ENCODE measurements at places on chromosomes 16 and 17.
A peak's percentile ranks its signal among the peaks of the same experiment; 100 is the strongest.

GRCh38 chr17:7839876-7840261 lies 5.9 kb downstream of the KDM6B start:
- DNase-seq, result peak; percentile 51

DNA sequence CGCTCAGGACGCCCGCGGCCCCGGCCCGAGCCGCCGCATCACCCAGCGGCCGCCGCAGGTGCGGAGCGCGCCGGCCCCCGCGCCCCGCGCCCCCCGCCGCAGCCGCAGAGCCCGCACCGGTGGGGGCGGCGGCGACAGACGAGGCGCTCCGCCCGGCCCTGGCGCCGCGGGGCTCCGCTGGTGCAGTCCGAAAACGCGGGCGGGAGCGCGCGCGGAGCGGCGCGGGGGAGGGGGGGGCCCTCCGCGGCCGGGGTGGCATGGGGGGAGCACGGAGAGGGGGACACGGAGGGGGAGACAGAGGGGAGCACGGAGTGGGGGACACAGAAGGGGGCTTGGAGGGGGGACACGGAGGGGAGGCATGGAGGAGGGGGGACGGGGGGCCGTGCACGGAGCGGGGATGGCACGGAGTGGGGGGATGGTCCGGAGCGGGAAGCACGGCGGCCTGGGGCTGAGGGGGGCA lies at the start of gene AATK:
Gene AATK (minus strand): TSS at position 189 of the 460 bp plus-strand sequence. CDS start 229 bp downstream, outside the sequence.
- DNase-seq, result no peak

GRCh38 chr16:66598111-66598510 lies 6.4 kb upstream of the CMTM3 start:
- DNase-seq, result no peak

- DNase-seq, result no peak
Measured at GRCh38 chr17:57016071-57016763, 38.3 kb downstream of the SCPEP1 start.

- peak; percentile 86 for DNase-seq
Measured at GRCh38 chr16:57863434-57864160, 61.3 kb upstream of the KIFC3 start.

- DNase-seq, result peak; percentile 91
Measured at GRCh38 chr16:14510939-14511799, 118.9 kb downstream of the PARN start.

DNA sequence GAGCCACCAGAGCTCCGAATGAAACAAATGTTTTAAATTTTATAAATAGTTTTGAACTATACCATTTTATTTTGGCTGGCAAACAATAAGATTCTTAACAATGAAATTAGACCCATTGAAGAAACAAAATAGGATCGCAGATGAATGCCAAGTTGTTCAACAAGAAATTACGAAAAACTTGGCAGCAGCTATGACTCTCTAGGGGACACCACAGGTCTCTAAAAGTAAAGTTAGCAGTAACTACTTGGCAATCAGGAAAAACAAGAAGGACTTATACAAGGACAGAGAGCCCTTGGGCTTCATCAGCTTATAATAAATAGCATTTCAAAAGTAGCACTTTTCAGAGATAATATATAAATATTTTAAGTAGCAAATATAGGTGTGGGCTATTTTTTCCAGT lies 603.8 kb upstream of the PSMD7 start:
- DNase-seq, result no peak

GRCh38 chr17:66665194-66665593 lies 169.7 kb upstream of the CACNG5 start:
- no peak for DNase-seq

- DNase-seq, result peak; percentile 58
Measured at GRCh38 chr16:82456683-82457082, 170.1 kb upstream of the CDH13 start.

- DNase-seq, result no peak
Measured at GRCh38 chr17:4544951-4545216, 10.3 kb downstream of the MYBBP1A start.

DNA sequence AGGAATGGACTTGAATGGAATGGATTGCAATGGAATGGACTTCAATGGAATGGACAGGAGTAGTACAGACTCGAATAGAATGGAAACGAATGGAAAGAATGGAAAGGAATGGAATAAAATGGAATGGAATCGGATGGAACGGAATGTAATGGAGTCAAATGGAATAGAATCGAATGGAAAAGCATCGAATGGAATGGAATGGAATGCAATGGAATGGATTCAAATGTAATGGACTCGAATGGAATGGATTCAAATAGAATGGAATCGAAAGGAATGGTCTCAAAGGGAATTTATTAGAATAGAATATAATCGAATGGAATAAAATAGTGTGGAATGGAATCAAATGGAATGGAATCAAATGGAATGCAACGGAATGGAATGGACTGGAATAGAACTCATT lies 484.9 kb upstream of the WSB1 start:
- no peak for DNase-seq

Measured in EH (cell line).